Endodermal cell (in vitro differentiated cells): ENCODE measurements at places on chromosomes 2 and 18. TPM values are rescaled to one million over a fixed set of nuclear protein-coding genes. Genes with fewer than 3 reads are reported as not detected.
A peak's percentile ranks its signal among the peaks of the same experiment; 100 is the strongest.

SAG gene
- not detected in 2 replicates for total RNA-seq

CCDC148 gene
- total RNA-seq: 2.6 to 5.0 TPM (median 4.4 TPM) in 3 replicates

CD302 gene
- 1.9 TPM in 2 replicates for total RNA-seq

TNFRSF11A gene
- 15.2 to 35.6 TPM (median 34.5 TPM) in 3 replicates for total RNA-seq

IMPA2 gene
- 60.4 and 68.0 TPM in 2 replicates for total RNA-seq

GPAT2 gene
- 0.09 to 0.21 TPM in 2 of 3 replicates, not detected in the other for total RNA-seq

CD207 gene
- not detected in 3 replicates for total RNA-seq

HNMT gene
- total RNA-seq: 18.0 TPM in 2 replicates

DNA sequence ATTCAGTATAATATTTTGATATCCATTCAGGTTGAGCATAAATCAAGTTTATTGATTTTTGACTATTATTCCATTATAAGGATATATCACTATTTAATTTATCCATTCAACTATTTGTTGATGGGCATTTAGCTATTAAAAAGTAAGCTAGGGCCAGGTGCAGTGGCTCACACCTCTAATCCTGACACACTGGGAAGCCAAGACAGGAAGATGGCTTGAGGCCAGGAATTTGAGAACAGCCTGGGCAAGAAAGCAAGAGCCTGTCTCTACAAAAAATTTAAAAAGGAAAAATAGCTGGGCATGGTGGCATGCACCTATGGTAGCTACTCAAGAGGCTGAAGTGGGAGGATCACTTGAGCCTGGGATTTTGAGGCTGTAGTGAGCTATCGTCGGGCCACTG lies 183.5 kb downstream of the HNMT start:
- H3K36me3 ChIP-seq: no peaks in the 10 kb centered on the region
- no peak overlapping the region for H3K4me3 ChIP-seq
- no peaks in the 10 kb centered on the region for H3K27me3 ChIP-seq
- no peak for DNase-seq

DNA sequence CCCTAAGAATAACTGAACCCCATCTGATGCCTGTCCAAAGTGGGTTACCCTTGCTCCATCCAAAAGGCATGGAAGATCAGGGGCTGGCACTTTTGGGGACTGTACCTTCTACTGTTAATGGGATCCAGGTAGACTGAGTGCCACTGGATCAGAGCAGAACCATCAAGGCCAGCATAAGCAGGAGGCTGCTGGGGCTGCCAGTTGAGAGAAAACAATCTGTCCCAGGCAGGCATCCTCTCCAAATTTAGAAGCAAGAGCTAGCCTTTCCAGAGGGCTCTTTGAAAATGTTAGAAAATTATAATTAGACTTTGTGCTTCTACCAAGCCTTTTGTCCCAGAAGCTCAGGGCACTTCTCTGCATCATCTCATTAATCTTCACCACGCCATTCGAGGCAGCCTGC lies 245.6 kb downstream of the CDH20 start:
- no peaks in the 10 kb centered on the region for H3K4me1 ChIP-seq
- H3K27ac ChIP-seq: no peak overlapping the region
- no peak for DNase-seq
- H3K4me3 ChIP-seq: no peak overlapping the region
- H3K36me3 ChIP-seq: no peaks in the 10 kb centered on the region

DNA sequence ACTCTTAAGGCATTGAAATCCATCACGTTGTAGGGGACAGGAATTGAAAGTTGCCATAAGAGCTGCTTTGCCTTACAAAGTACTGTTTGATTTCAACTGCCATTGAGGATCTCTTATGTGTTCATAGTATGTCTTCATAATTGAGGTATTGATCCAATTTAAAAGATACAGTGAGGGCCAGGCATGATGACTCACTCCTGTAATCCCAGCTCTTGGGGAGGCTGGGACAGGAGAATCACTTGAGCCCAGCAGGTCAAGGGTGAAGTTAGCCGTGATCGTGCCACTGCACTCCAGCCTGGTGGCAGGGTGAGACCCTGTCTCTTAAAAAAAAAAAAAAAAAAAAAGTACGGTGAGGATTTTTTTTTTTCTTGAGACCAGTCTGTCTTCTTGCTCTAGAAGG lies 91.7 kb upstream of the EML6 start:
- DNase-seq: no peak
- no peak overlapping the region for H3K4me3 ChIP-seq
- H3K4me1 ChIP-seq: no peaks in the 10 kb centered on the region
- no peaks in the 10 kb centered on the region for H3K27me3 ChIP-seq

GRCh38 chr18:2411381-2411960 lies 159.8 kb downstream of the METTL4 start:
- H3K4me3 ChIP-seq: no peak overlapping the region
- H3K27ac ChIP-seq: no peak overlapping the region
- no peak for DNase-seq
- no peaks in the 10 kb centered on the region for H3K27me3 ChIP-seq
- no peaks in the 10 kb centered on the region for H3K4me1 ChIP-seq

- H3K27me3 ChIP-seq: peaks cover 5% of the 10 kb centered on the region
- no peaks in the 10 kb centered on the region for H3K36me3 ChIP-seq
- no peak overlapping the region for H3K4me3 ChIP-seq
- DNase-seq: no peak
- no peaks in the 10 kb centered on the region for H3K4me1 ChIP-seq
Measured at GRCh38 chr2:60100034-60100433, 453.4 kb downstream of the BCL11A start.

GRCh38 chr2:15325296-15325695 lies 235.8 kb downstream of the NBAS start:
- peaks cover 4% of the 10 kb centered on the region for H3K36me3 ChIP-seq
- DNase-seq: no peak
- no peaks in the 10 kb centered on the region for H3K4me1 ChIP-seq
- no peak overlapping the region for H3K27ac ChIP-seq
- H3K4me3 ChIP-seq: no peak overlapping the region

GRCh38 chr18:59607078-59607379 lies 90.2 kb downstream of the CCBE1 start:
- peaks cover 19% of the 10 kb centered on the region for H3K27me3 ChIP-seq
- H3K4me3 ChIP-seq: no peak overlapping the region
- H3K36me3 ChIP-seq: no peaks in the 10 kb centered on the region
- DNase-seq: no peak

DNA sequence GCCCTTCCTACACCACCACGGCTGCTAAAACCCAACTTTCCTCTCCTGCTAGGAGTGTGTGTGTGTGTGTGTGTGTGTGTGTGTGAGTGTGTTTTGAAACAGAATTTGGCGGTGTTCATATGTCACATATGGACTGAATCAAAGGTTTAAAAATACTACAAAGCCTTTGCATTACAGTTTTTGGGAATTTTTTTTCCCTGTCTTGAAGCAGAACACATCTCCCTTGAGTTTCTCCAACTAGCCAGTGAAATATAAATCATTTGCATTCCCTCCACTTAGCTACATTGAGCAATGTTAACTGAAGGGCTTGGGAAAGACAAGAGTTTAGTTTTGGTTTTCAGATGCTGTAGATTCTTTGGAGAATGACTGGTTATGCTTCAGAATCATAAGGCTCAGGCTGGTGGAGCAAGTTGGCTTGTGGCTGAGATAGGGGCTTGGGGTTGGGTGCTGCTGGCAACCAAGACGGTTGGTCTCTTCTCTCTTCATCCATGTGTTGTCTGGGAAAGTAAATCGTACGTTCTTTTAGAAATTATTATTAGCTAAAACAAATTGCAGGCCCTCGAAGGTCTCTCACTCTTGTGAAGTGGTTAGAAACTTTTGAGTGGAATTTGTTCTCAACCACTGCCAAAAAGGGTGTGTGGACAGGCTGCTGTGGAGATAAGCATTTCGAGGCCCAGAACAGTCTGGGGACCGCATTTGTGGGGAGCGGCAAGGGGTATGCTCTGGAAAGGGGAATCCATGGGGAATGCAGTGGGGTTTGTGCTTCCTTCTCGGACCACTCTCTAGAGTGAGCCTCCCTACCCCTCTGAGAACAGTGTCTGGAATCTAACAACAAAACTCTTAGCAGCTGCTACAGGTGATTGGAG lies 1.4 kb downstream of the NRP2 start:
- peak overlapping the region; percentile 86 for H3K4me3 ChIP-seq
- H3K27ac ChIP-seq: no peak overlapping the region
- peaks cover 29% of the 10 kb centered on the region for H3K4me1 ChIP-seq
- peaks cover 16% of the 10 kb centered on the region for H3K27me3 ChIP-seq
- DNase-seq: peak; percentile 58

DNA sequence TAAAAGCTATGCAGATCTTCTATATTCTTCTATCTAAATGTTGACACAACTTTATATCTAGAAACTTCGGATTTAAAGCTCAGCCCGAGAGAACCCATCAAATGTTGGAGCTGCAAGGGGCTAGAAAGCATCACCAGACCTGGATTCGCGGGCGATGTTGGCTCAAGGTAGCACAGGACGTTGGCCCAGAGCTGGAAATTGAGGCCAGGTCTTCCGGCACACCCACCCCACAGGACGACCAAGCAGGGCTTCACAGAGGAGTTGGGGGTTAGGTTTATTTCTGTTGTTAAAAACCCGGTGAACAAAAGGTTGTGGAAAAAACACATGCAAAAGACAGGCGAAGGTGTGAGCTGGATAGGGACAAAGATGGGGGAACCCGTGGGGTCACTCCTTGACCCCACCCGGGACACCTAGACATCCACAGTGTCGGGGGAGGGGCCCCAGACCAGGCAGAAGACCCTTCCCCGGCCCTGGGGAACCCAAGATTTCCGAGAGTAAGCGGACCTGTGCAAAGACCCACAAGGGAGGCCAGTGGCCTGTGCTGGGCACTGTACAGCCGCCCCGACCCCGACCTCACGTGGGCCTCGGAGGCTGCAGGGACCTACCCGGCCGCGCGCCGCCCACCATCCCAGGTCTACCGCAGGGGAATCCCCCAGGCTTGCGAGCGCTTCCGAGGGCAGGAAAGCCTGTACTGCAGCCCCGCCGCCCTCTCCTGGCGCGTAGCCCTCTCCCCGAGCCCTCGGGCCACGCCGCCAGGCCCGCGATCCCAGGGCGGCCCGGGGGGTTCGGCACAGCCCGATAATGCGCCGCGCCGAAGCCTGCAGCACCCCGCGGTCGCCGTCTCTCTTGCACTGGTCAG lies 1.8 kb upstream of the AGBL5 start:
- peaks cover 8% of the 10 kb centered on the region for H3K36me3 ChIP-seq
- H3K4me1 ChIP-seq: peaks cover 11% of the 10 kb centered on the region
- peak overlapping the region; percentile 96 for H3K4me3 ChIP-seq
- no peaks in the 10 kb centered on the region for H3K27me3 ChIP-seq
- peak; percentile 52 for DNase-seq

GRCh38 chr2:209495855-209496585 lies 72.2 kb downstream of the MAP2 start:
- H3K27ac ChIP-seq: peak overlapping the region; percentile 53
- H3K4me1 ChIP-seq: no peaks in the 10 kb centered on the region
- DNase-seq: no peak
- H3K36me3 ChIP-seq: no peaks in the 10 kb centered on the region

- peaks cover 6% of the 10 kb centered on the region for H3K36me3 ChIP-seq
- H3K27me3 ChIP-seq: no peaks in the 10 kb centered on the region
- no peak overlapping the region for H3K27ac ChIP-seq
- H3K4me1 ChIP-seq: no peaks in the 10 kb centered on the region
- no peak for DNase-seq
Measured at GRCh38 chr2:73079636-73080035, 8.1 kb upstream of the SFXN5 start.

GRCh38 chr2:121211689-121212151 lies 73.3 kb downstream of the TFCP2L1 start:
- H3K4me1 ChIP-seq: peaks cover 21% of the 10 kb centered on the region
- no peak overlapping the region for H3K27ac ChIP-seq
- no peaks in the 10 kb centered on the region for H3K27me3 ChIP-seq
- no peaks in the 10 kb centered on the region for H3K36me3 ChIP-seq
- DNase-seq: no peak

GRCh38 chr2:167187049-167187727 lies 298.9 kb downstream of the XIRP2 start:
- no peak overlapping the region for H3K4me3 ChIP-seq
- H3K4me1 ChIP-seq: no peaks in the 10 kb centered on the region
- DNase-seq: no peak
- H3K27ac ChIP-seq: no peak overlapping the region
